Small intestine (tissue), 16 donors: ENCODE measurements at places on chromosomes 2 and 18. TPM values are rescaled to one million over a fixed set of nuclear protein-coding genes. Genes with fewer than 3 reads are reported as not detected.
A peak's percentile ranks its signal among the peaks of the same experiment; 100 is the strongest.

Gene ALK
- not detected for polyA plus RNA-seq

Gene GPR45
- not detected for polyA plus RNA-seq

Gene TEX44
- polyA plus RNA-seq, result not detected

Gene SCN9A
- not detected for polyA plus RNA-seq

Gene OR6B3
- polyA plus RNA-seq, result not detected

- DNase-seq, result peak; percentile 40
Observed at GRCh38 chr2:98508709-98509066, 64.0 kb downstream of the INPP4A start.

DNA sequence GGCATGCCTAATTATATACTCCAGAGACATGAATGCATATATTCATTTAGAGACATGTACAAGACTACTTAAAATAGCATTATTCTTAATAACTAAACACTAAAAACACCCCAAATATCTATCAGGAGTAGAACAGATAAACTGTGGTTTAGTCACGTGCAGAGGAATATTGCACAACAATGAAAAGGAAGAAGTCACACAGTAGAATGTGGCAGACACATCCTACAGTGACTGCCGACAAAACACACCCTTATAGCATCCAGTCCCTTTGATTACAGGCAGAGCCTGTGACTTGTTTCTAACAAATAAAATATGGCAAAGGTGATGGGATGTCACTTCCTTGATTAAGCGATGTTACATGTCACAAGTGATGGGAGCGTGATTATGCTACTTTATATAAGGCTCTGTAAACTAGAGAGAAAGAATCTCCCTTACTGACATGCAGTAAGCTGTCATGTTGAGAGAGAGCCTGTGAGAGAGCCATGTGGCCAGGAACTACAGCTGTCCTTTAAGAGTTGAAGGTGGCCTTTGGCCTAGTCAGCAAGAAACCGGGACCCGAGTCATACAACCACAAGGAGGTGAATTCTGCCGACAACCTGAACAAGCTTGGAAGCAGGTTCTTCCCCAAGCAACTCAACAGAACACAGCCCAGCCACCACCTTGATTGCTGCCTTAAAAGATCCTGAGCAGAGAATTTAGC is 39.1 kb upstream of the LGALSL start:
- no peak for DNase-seq

GRCh38 chr2:66440708-66441497 is 6.0 kb downstream of the MEIS1 start:
- DNase-seq, result no peak

GRCh38 chr2:230131366-230131765 is 62.6 kb upstream of the SLC16A14 start:
- DNase-seq, result no peak

DNA sequence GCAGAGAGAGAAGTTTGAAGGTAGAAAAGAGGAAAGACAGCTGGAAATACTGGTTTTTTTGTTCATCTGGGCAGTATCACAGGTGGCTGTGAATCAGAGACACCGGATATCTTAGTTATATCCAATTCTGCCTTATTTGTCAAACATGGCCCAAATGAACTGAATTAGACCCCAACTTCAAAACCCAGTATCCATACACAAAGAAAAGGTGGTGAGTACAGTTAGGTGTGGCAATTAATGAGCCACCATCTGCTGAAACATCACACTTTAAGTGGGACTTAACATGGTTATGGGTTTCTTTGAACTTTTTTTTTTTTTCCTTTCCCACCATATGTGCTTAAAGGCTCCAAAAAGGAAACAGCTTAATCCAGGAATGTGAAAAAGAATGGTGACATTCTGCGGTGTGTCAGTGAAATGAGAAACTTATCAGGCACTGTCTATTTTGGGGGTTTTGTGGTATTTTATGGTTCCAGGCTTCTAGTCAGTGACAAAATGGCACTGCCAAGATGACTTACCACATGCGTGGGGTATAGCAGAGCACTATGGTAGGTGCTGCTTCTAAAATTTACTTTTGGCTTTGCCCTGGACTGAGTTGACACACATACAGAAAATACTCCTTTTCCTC is 5.0 kb upstream of the TMEM178A start:
- DNase-seq, result no peak

GRCh38 chr2:64054161-64054915 is 35.1 kb upstream of the VPS54 start:
- no peak for DNase-seq

- no peak for DNase-seq
Observed at GRCh38 chr2:15388406-15389325, 172.5 kb downstream of the NBAS start.

- no peak for DNase-seq
Observed at GRCh38 chr2:43001055-43001378, 208.6 kb upstream of the HAAO start.

DNA sequence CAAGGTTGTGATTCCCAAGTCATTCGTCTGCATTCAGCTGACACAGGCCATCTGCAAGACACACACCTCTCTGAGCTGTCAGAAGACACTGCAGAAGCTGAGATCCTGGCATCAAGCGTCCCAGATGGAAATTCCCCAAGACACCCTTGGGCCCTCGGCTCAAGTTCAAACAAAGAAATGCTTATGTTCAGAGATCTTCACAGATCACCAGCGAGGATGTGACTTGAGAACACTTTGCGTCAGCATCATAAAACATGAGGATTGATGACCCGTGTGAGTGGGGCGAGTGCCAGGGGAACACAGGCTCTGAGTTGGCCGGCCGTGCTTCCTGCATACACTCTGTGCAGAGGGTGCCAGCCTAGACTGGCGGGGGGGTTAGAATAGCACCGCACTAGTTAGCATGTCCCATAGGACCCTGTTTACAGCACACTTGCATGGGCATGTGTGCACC is 36.8 kb downstream of the KCNIP3 start:
- no peak for DNase-seq

DNA sequence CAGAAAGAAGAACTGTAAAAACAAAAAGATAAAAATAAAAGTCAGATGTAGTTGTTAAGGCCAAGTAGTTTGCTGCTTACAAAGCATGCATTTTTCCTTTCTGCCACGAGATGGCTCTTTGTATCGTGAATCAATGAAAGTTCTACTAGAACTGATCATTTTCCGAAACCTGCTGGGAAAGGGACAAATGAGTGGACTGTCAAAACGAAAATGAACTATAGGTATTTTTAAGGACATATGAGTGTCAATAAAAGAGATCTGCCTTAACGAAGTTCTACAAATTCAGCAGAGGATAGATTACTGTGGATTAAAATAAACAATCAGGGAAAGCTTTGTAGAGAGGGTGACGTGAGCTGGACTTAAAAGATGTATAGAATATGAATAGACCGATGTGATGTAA is 15.0 kb upstream of the ELOA2 start:
- DNase-seq, result peak; percentile 36

GRCh38 chr2:96158554-96158940 is 13.3 kb upstream of the DUSP2 start:
- no peak for DNase-seq

DNA sequence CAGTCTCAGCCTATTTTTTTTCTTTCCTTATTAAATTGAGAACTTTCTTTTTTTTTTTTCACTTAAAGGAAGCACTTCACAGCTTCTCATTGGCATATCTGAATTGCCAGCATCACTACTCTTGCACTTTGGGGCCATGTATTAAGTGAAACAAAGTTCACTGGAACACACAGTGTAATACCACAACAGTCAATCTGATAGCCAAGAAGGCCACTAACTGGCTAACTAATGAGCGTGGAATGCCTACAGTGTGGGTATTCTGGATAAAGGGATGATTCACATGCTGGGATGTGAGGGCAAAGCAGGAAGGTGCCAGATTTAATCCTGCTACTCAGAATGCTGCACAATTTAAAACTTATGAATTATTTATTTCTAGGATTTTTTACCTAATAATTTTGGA is 11.7 kb upstream of the C18orf63 start:
- peak; percentile 66 for DNase-seq

GRCh38 chr2:118119158-118119727 is 31.0 kb downstream of the INSIG2 start:
- no peak for DNase-seq

DNA sequence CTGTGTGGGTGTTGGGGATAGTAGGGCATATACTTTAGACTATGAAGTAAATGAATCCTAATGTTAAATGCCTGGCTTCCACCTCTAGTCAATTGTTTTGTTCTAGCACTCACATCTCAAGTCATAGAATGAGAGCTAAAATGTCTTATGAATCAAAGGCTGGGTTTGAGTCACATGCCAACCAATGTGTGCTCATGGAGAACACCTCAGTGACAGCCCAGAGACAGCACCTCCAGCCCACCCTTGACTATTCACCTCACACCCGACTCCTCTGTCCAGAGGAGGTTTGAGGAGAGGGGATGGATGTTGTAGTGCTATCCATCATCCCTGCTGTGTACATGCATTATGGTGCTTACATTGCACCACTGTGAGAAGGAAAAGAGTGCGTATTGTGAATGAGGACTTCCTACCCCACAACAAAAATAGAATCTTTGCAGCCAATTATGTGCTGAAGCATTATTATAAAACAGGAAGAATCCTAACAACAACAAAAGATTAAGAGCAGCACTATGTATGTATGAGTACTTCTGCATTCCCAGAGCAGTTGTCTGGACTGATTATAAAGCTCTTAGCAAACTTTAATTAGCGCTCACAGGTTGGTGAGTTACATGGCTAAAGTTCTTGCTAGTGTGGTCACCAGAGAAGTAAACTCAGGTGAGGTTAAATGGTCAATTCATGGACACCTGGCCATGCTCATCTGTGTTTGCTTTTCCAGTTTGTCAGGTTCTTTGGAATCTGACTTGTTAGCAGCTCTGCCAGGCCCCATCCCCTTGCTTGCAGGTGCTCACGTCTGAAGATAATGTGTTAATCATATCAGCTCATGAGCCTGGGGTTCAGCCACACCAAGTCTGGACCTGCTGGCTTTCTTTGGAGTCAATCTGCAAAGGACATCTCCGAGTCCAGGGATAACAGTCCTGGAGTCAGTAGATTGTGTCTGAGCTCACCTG is 55.3 kb upstream of the NABP1 start:
- DNase-seq, result no peak

DNA sequence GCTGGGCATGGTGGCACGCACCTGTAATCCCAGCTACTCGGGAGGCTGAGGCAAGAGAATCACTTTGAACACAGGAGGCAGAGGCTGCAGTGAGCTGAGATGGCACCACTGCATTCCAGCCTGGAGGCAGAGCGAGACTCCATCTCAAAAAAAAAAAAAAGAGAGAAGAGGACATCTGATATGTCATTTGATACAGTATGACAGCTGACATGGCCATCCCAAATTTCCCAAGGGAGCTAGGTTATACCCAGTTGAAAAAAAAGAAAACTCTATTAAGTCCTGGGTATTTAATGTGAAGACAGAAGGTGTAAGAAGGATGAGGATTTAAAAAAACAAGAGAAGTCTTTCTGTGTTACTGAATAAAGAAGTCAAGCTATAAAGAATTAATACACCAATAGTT is 23.3 kb downstream of the CLASP1 start:
- no peak for DNase-seq

GRCh38 chr2:240482141-240482540 is 46.7 kb downstream of the GPC1 start:
- no peak for DNase-seq

GRCh38 chr2:206797376-206797775 is 32.0 kb downstream of the FASTKD2 start:
- no peak for DNase-seq
